ENCODE measurements at places on chromosomes 3 and 15.

GRCh38 chr3:69901802-69902201, 97.7 kb upstream of the SAMMSON start:
- DNase-seq, result no peak

DNA sequence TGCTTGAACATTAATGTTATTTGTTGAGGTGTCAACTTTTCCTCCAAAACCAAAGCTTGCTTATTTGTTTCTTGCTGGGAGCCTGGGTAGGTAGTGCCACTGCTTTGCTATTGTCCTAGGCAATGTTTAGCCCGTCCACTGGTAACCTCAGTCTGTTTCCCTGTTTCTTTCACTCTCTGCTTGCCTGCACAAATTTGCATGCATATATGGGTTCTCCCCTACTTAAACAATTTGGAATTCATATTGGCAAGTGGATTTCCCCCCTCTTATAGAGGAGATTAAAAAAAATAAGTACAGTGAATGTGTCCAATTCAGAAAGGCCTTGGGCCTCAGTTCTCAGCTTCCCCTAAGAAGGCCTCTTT, 45.0 kb upstream of the BOC start:
- no peak for DNase-seq

DNA sequence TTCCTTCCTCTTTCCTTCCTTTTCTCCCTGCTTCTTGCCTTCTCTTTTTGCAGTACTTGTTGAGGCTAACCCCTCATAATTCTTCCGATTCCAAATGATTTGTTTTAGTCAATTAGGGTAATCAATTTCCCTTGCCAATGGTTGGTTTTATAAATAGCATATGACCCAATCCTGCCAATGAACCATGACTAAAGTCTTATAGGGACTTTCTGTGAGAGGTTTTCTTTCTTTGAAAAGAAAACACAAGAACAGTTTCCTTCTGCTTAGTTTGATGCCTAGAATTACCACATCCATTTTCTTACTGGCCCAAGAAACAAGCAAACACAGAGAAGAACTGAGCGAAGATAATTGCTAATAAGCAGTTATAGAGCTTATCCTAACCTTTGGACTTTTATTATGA, 292.5 kb upstream of the SATB1 start:
- no peak for DNase-seq

GRCh38 chr3:52527039-52527731, 6.5 kb downstream of the NT5DC2 start:
- no peak for DNase-seq

DNA sequence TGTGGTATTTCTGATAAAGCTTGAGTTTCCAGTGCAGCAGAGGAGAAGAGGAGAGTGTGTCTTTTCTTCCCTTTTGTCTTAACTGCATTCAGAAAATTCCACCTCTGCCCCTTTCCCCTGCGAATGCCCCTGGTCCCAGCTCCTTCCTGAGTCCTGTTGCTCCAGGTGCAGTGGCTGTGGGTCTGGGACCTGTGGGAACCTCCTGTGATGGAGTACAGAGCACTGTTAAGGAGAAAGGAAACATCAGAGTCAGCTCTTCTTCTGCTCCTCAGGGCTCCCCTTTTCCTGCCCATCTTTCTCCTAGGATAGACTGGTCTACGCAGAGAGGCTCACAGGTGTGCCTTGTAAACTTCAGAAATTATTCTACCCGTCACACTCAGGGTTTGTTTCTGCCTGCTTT, 165.8 kb upstream of the ROPN1 start:
- no peak for DNase-seq

DNA sequence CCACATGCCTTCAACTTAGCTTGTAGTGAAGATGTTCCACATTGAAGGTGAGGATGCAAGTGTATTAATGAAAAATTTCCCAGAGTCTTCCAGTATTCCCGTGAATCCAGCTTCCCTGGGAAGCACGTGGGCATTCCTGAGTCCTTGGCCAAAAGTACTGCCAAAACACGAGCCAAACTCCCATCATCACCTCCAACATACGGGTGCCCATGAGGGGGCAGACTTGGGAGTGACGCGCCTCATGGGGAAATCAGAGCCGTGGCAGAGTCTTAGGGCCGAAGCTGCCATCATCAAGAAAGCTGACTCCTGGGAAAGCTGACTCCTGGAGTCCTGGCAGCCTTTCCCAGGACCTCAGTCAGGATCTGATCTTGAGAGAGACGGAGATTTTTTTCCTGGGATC, 20.1 kb upstream of the TM2D3 start:
- DNase-seq, result no peak

- no peak for DNase-seq
These were observed 539.5 kb downstream of the NAALADL2 start for GRCh38 chr3:175398676-175399075.

- DNase-seq, result no peak
These were observed 596.3 kb downstream of the PYDC2 start for GRCh38 chr3:192057261-192057660.

GRCh38 chr3:143511174-143511879, 336.9 kb downstream of the SLC9A9 start:
- no peak for DNase-seq

GRCh38 chr15:45106002-45106790, 7.8 kb downstream of the DUOX2 start:
- no peak for DNase-seq

DNA sequence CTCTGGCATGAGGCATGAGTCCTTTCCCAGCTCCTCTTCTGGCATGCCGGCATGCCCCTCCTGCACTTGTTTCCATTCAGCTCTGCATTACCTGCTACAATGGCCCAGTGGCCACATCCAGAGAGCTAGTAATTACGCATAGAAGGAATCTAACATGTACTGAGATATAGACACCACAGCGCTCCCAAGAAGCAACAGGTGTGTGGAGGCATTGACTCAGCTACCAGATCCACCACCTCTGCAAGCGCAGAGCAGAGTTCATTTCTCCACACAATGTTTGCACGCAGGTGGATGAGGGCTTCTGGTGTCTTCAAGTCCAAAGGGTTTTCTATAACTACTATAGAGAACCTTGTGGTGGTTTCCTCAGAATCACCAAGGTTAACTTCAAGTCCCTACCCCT, 4.2 kb downstream of the MOBP start:
- DNase-seq, result no peak

DNA sequence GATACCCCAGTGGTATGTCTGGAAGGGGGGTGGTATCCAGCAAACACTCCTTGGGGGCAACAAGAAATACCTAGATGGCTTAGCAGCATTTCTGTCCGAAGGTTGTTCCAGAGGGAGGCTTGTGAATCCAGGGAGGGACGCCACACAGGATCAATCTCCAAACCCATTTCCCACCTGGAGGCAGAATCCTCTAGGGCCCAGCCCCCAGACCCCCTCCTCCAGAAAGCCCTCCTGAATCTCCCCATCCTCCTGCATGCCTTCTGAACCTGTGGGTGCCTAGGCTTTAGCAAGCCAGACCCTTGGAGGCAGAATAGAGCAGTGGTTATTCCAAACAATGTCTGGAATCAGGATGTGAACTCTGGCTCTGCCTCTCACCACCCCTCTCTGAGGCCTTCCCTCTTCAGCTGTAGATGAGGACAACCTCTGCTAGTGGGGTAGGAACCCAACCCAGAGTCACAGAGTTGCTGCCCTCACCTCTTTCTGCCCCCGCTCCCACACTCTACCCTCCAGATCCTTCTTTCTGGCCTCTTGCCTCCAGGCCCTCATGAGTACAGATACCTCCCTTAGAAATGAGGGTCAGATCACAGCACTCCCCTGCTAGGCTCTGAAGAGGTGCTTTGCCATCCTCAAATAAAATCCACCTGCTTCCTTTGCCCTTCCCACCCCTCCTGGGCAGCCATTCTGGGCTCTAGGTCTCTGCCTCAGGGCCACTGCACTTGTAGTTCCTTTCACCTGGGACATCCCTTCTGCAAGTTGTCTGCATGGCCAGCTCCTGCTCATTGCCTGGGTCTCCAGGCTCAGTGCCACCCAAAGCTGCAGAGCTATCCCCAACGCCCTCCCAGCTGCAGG, 8.1 kb downstream of the CISH start:
- no peak for DNase-seq

GRCh38 chr3:161345023-161345422, 26.3 kb downstream of the SPTSSB start:
- DNase-seq, result no peak

- DNase-seq, result no peak
These were observed 7.2 kb downstream of the FAH start for GRCh38 chr15:80159811-80160569.

DNA sequence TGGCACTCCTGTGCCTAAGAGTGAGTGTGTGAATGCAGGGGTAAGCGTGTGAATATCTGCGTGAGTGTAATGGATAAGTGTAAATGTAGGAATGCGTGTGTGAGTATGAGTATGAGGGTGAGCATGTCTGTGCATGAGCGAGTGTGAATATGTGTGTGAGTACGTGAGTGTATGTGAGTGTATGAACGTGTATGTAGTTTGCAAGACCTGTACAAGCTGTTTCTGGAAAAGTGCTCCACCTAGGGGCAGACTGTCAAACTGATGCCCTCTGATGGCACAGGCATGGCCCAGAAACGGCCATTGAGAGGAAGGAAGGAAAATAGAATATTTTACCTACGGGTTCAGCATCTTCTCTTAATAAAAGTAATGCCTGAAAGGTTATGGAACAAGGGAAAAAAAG, 24.4 kb upstream of the FRMD4B start:
- peak; percentile 74 for DNase-seq

DNA sequence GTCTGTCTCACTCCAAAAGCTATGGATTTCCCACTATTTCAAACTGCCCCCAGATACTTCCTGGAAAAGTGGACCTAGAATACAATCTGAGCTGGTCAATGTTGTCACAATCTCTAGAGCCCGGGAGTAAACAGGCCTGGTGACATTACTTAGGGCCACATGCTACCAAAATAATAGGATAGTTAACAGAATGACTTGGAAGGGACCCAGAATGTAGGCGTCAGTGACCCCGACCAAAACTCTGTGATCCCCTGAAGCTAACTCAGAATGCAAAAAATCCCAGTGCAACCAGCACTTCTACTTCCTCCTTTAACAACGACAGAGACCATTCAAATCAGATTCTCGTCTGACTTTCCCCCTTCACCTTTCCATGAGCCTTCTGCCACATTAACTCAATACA, 51.5 kb upstream of the CDV3 start:
- no peak for DNase-seq

DNA sequence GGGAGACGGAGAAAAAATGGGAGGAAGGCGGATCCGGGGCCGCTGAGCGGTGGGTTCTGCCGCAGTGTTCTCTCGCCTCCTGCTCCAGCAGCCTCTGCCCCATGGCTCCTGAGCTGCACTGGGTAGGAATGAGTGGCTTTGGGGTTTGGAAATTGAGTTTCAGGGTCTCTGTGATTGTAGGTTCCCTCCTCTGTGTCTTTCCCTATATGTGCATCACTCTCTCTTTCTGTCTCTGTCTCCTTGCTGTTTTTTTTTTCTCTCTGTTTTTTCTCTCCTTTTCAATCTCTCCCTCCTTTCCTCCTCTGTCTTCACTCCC, 1.9 kb downstream of the GRM7 start:
- no peak for DNase-seq

DNA sequence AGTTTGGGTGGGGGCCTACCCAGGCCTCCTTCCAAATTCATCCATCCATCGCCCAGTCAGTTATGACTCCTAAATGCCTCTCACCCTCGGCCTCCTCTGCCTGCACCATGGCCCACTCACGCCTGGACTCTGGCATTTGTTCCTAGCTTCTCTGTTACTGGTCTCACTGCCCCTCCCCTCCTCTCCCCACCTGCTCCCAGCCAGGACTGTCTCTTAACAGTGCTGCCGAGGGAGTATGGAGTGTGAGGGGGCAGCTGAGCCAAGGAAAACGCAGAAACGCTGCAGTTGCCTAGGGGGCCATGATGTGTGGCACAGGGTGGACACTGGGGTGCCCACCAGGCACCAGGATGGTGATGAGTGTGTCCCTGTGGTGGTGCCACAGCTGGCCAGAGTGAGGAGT, 3.1 kb downstream of the RCCD1 start:
- DNase-seq, result no peak

GRCh38 chr3:2765002-2765579, 345.1 kb downstream of the IL5RA start:
- DNase-seq, result no peak

GRCh38 chr3:167116120-167116922, 263.8 kb downstream of the ZBBX start:
- no peak for DNase-seq

DNA sequence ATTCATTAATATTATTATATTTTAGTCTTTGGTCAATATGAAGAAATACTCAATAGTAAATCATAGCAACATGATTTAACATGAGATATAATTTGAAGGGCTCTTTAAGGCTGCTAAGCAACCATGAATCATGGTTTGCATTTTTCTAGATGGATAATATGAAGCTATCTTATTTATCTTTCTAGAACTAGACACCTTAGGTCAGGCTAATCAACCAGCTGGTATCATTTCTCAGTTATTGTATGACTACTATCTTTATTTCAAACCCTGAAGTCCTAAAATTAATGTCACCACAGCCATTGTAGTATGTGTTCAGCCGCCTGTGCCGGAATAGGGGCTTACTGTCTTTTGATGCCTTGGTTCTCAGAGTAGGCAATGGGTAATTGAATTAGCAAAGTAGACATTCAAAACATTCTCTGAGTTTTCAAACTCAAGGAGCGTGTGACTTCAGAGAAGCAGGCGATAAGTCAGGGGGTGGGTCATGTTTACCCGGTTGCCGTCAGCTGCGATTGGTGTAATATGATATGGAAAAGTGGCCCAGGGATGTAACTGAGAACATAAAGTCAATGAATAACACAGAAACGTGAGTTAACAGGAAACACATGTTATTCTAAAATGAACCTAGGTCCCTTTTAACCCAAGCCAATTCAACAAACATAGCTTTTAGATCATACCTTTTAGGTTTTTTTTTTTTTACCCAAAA, 93.4 kb upstream of the CTDSPL start:
- DNase-seq, result no peak

- DNase-seq, result no peak
These were observed 74.3 kb upstream of the P2RY1 start for GRCh38 chr3:152760591-152760990.

GRCh38 chr3:192317564-192317963, 409.8 kb downstream of the FGF12 start:
- no peak for DNase-seq

GRCh38 chr15:36880913-36881460, 219.4 kb downstream of the MEIS2 start:
- no peak for DNase-seq

- DNase-seq, result no peak
These were observed 56.9 kb downstream of the ACAD9 start for GRCh38 chr3:128936341-128936740.

DNA sequence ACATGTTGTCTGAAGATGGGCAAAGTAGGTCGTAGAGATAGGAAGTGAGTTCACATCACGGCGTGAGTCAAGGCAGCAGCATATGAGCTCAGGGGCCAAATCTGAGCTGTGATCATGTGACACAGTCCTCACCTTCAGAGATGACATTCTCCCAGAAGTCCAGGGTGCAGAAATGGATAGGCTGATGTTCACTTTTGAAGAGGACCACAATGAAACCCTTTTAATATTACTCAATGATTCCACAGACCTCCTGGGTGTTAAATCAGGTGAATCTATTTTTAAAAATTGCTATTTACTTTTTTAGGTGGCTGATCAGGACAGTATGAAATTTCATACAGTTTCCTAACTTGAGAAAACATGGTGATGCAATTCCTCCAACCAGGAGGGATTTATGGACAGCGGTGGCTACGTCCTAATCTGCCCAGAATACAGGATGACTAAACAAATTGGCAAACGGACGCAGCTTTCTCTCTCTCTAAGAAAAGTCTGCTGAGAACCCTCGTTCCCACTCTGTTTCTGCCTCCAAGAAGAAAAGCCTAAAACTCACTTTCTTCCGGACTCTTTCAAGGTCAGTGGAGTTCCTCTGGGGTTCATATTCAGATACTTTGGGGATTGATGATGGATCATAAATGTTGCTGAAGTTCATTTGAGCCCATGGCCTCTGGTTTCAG, 34.4 kb downstream of the B3GNT5 start:
- no peak for DNase-seq

All from head of caudate nucleus (tissue), 42 donors.